ENCODE measurements at places on chromosomes 3 and 15. TPM values are rescaled to one million over a fixed set of nuclear protein-coding genes. Genes with fewer than 3 reads are reported as not detected.

DNA sequence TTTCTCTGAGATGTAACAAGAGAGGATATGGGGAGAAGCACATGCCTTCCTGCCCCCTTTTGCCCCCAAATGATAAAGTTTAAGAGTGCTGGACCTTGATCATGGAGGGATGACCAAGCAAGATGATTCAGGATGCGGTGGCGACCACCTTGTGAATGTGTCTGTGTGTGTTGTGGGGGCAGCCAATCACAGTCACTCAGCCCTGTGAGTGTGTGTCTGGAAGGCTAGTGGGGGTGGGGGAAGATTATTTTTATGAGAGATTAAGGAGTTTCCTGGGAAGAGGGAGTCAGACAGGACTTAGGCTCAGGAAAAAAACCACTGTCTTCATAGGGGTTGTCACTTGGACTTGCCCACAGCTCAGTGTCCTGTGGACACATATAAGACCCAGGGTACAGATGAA, 57.8 kb upstream of the KY start:
- DNase-seq, result no peak
- H3K36me3 ChIP-seq, result no peaks in the 10 kb centered on the region
- H3K27me3 ChIP-seq, result no peaks in the 10 kb centered on the region
- no peaks in the 10 kb centered on the region for H3K4me1 ChIP-seq

SENP8 gene
- 1.2 TPM for total RNA-seq

ALPK3 gene
- 4.6 TPM for total RNA-seq

- H3K36me3 ChIP-seq, result no peaks in the 10 kb centered on the region
- peaks cover 3% of the 10 kb centered on the region for H3K27me3 ChIP-seq
- H3K27ac ChIP-seq, result no peak overlapping the region
- no peaks in the 10 kb centered on the region for H3K4me1 ChIP-seq
These were observed 289.9 kb upstream of the ATP11B start for GRCh38 chr3:182503401-182503800.

DNA sequence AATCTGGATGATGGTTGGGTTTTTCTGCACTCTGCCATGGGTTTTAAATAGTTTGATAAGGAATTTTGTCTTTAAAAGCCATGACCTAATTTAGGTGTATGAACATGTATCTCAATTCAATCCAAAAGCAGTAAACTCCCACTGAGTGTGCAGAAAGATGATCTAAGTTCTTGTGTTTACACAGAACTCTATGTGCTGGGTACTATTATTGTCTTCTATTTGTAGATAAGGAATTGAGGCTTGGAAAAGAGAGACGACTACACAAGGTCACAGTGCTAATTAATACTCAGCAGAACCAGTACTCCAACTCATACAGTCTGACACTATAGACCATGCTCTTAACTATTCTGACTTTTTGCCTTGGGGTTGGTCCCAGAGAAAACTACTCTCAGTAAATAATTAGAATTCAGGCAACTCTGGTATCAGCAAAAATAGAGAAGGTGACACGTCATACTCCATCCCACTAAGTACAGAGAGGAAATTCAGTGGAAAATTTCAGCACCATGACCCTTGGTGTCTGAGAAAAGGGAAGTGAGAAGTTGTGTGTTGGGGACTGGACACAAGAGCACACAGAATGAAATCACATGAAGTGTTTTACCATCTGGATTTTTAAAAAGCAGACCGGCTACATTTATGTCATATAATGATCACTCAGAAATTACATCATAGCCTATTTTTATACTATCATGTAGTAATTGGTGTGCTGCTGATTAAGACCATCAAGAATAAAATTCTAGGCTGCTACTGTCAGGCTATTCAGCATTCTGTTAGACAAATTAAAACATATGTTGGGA, 18.3 kb upstream of the MYH15 start:
- H3K4me1 ChIP-seq, result no peaks in the 10 kb centered on the region
- no peaks in the 10 kb centered on the region for H3K36me3 ChIP-seq
- DNase-seq, result no peak
- no peaks in the 10 kb centered on the region for H3K27me3 ChIP-seq
- H3K27ac ChIP-seq, result no peak overlapping the region
- no peak overlapping the region for H3K4me3 ChIP-seq
